ENCODE measurements at places on chromosomes 13 and 19. TPM values are rescaled to one million over a fixed set of nuclear protein-coding genes. Genes with fewer than 3 reads are reported as not detected.

The APLP1 gene
- total RNA-seq = 8.6 TPM

The ABCC4 gene
- 20.4 TPM for total RNA-seq

The CCNA1 gene
- total RNA-seq = 0.09 TPM

The SIGLEC9 gene
- 0.09 TPM for total RNA-seq

The MUC16 gene
- total RNA-seq = not detected

The SHFL gene
- total RNA-seq = 18.4 TPM

The SHISA7 gene
- total RNA-seq = not detected

The SHISA2 gene
- 0.90 TPM for total RNA-seq

The KLK3 gene
- not detected for total RNA-seq

The TMEM38A gene
- 3.3 TPM for total RNA-seq

The DIRAS1 gene
- total RNA-seq = 14.9 TPM

The CEACAM8 gene
- not detected for total RNA-seq

The SGTA gene
- total RNA-seq = 40.3 TPM

The C19orf81 gene
- not detected for total RNA-seq

The TMEM59L gene
- 2.2 TPM for total RNA-seq

The RINL gene
- total RNA-seq = 1.3 TPM

The PGPEP1 gene
- 9.6 TPM for total RNA-seq

The IGFL2 gene
- 0.09 TPM for total RNA-seq

The KIR2DL4 gene
- total RNA-seq = not detected

The ALOX5AP gene
- total RNA-seq = not detected

The ZNF536 gene
- total RNA-seq = 0.33 TPM

The ZNF728 gene
- total RNA-seq = not detected

All from fibroblast of the aortic adventitia (primary cell).